ENCODE measurements at places on chromosomes 5 and 9.

DNA sequence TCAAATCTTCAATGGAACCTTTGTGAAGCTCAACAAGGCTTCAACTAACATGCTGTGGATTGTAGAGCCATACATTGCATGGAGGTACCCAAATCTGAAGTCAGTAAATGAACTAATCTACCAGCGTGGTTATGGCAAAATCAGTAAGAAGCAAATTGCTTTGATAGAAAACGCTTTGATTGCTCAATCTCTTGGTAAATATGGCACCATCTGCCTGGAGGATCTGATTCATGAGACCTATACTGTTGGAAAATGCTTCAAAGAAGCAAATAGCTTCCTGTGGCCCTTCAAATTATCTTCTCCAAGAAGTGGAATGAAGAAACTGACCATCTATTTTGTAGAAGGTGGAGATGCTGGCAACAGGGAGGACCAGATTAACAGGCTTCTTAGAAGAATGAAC lies 54.7 kb upstream of the TTC39B start:
- no peak for DNase-seq

- DNase-seq: no peak
Measured at GRCh38 chr9:81474792-81475191, 214.6 kb downstream of the TLE1 start.

- DNase-seq: no peak
Measured at GRCh38 chr9:126411948-126412284, 85.3 kb downstream of the MVB12B start.

- no peak for DNase-seq
Measured at GRCh38 chr5:73935719-73936118, 309.7 kb downstream of the ARHGEF28 start.

DNA sequence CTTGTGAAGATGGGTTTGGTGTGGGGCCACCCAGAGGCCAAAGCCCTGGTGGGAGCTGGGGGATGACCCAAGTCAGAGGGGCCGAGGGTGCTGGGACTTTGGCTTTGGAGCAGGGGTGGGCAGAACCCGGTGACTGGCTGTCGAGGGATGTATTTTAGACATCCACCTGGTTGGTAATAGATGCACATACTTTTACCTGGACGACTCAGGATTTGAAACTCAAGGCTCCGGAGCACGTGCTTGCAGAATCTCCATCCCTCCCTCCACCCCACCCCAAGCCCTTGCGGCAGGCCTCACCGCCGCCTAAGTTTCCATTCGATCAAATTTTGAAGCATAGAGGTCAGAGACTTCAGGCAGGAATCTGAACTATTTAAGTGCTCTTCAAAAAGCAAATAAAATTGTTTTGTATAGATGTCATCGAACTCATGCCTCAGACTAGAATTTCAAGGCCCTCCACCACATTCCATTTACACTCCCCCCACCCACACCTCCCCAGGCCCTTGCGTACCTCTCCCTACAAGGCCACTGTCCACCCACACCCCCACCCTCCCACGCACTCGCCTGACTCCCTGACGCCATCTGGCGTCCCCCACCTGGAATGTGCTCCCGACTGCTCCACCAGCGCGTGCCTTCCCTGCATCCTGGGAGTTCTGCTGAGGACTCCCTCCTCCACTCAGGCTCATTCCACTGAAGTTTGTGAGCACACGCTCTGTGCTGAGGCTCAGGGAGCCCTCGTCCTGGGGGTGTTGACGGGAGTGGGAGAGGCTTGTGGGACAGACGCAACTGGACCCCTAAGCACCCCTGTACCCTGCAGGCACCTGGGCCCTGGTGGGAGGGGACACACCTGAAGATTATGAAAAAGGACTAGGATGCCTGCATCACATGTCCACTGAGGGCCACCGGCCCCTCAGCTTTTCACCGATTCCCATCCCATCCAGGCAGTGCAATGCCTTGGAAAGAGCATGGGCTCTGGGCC lies 56.4 kb upstream of the RPL26L1 start:
- no peak for DNase-seq

GRCh38 chr9:134624621-134625181 lies 16.9 kb upstream of the COL5A1 start:
- DNase-seq: no peak

DNA sequence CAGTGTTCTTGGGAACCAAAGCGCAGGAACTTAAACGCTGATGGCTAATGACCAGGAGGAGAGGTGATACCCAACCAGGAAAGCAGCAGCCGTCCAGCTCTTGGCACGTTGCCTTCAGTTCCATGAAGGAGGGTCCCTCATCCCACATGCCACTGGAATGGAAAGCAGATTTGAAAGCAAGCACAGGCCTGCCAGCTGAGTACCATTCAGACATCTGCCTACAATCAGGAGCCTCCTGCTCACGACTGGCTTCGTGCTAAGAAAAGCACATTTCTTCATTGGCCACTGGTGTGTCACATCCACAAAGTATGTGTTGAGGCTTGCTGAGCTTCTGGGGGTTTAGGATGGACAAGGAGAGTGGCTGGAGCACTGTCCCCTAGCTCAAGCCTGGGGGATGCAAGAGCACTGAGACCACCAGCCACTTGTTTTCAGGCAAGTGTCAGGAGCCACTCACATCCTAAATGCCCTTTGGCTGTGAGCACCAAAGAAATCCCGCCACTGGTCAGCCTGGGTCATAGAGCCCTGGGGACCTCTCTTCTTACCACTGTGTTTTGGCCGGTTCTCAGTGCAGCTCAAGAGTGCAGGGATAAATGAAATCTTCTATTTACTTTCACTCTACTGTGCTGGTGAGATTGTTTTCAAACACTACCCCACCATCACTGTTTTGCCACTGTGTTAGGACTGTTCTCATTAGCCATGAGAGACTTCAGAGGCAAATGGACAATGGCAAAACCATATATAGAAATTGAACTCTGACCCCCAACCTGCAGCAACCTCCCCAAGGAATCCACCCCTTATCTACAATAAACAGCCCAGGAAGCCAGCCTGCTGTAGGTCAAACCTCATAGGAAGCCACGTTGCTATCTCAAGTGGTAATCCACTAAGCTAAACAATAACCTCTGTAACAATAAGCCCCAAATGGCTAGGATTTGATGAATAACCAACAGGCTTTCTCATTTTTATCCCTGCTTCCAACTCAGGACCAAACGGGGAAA lies 58.3 kb downstream of the MTX3 start:
- DNase-seq: no peak

GRCh38 chr5:125578551-125578950 lies 832.1 kb upstream of the ZNF608 start:
- no peak for DNase-seq

- DNase-seq: no peak
Measured at GRCh38 chr9:70142101-70142500, 98.5 kb downstream of the MAMDC2 start.

DNA sequence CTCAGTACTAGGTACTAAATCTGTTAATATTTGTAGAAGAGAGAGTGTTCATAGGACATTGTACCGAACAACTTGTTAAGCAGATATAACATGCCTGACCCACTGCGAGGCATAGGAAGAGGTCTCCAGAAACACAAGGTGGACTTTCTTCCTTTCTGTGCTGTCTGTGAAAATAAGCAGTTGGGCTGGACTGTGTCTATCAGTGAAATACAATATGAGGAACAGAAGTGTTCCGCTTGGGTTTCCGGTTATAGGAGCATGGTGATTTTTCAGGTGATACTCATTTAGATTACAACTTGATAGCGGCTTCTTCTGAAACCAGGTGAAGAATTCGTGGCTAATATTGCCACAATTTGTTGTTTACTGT lies 60.9 kb upstream of the TLR4 start:
- no peak for DNase-seq
